Stimulated activated CD4-positive, alpha-beta T cell treated with anti-CD3 and anti-CD28 coated beads, Interleukin-1b, Interleukin-23, amount 100 ng/mL, for 1 hour (primary cell): ENCODE measurements at places on chromosomes 3 and 15.

DNA sequence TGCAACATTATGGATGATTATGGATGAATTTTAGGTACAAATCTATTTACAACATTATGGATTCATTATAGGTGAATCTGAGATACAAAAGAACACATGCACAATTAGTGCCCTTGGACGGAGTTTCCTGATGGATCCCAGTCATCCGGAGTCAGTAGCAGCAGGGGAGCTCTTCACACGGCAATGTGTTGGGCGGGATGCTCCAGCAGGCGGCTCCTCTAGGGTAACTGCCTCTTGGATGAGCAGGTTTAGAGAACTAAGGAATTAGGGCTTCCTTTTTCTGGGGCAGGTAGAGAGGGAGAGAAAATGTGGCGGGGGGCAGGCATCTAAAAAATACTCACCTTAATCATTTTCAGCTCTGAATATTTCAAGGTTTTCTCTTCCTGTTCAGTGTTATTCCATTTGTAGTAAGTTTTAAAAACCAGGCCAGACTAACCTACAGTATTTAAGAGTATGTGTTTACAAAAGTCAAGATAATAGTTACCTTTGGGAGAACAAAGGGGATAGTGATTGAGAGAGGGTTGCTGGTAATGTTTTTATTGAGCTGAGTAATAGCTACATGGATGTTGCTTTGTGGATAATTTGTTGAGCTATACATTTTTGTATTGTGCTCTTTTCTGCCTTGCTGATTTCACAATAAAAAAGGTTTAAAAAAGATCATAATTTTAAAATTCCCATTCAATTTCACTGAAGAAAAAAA, 27.4 kb upstream of the GOLM2 start:
- no peak for DNase-seq

GRCh38 chr3:38110314-38111050, 26.4 kb downstream of the ACAA1 start:
- DNase-seq = no peak

DNA sequence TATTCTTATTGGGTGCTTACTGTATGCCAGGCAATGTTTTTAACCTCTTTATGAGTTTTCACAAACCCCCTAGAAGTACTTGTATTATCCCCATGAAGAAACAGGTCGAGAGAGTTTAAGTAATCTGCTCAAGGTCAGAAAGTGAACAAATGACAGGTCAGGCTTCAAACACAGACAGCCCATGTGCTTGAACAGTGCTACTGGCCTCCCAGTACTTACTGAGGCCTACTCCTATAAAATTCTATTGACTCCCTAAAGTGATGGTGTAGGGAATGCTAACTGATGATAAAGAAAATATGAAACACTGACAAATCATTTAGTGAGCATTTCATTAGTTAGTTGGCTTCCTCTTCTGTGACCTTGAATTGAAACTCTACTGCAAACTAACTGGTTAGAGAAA, 4.2 kb upstream of the CNBP start:
- DNase-seq = no peak

DNA sequence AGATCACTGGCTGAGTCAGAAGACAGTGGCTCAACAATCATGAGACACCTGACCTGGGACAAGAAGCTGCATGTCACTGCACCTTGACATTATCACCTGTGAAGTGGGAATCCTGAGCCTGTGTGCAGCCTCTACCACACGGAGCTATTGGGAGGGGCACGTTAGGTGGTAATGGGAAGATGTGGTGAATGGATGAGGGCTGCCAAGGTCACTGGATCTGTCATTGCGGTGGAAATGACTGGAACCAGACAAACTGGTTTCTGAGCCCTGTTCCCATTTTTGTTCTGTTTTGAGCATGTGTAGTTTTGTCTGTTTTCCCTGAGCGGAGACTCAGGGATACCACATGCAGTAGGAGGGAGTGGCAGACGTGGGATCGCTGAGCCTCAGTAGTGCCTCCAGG, 235.5 kb downstream of the OPA1 start:
- DNase-seq = no peak

DNA sequence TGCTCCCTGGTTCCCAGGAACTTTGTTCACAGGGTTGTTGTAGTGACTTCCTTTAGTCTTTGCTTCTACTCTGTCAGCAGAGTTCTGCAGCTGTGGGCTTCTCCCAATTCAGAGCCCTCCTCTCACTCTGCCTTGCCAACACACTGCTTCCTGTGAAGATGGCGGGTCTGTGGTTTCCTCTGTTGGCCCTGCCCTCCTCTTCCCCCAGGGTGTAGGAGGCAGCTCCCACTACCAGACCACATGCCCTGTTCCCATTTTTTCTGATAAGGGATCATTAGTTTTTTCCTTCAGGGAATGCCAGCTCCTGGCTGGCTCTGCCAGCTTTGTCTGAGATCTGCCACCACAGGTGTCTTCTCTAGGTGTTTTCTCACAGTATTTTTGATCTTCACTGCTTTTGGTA, 12.7 kb downstream of the SPSB4 start:
- DNase-seq = no peak

DNA sequence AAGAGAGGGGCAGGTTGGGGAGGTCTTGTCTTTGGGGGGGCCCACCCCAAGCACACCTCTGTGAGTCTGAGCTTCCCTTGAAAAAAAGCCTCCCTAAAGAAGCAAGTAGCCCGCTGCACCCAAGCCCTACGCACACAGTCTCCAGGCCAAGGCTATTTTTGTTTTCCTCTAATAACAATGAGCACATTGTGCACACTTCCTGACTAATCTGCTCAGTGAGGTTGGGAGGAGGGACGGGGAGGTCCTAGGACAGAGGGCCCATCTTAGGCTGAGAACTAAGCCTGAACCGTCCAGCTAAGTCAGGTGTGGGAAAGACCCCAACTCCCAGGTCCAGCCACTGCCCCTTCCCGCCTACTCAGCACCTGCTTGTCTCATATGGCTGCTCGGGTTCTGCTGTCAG, 87.2 kb downstream of the HMG20A start:
- DNase-seq = no peak

DNA sequence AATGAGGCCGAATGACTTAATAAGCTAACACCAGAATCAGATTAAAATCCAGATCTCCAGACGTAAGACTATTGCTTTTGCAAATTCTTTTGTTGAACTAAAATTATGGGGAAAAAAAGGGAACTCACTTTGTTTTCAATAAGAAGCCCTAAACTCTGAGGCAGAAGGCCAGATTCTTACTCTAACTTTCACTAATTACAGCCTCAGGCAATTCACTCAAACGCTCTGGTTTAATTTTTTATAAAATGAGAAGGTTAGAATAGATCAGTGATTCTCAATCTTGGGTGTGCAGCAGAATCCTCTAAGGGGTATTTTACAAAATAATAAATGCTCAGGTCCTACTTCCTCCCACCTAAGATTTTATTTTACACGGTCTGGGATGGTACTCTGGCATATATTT, 38.1 kb downstream of the C3orf70 start:
- no peak for DNase-seq

DNA sequence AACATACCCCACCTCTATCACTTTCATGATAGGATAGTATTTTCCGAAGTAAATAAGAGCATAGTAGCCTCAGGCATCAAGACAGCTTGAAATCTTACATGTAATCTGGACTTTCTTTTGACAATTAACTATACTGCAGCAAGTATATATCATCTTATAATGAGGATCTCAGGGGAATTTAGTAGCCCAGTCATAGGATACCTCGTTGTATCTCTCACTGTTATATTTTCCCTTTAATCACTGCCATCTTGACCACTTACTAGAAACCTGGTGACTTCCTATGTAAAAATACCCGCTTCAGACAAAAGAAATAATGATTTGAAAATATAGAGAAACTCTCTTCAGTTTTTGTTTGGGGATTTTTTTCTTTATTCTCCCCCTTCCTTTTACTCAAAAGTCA, 88.2 kb downstream of the SERPINI1 start:
- no peak for DNase-seq

DNA sequence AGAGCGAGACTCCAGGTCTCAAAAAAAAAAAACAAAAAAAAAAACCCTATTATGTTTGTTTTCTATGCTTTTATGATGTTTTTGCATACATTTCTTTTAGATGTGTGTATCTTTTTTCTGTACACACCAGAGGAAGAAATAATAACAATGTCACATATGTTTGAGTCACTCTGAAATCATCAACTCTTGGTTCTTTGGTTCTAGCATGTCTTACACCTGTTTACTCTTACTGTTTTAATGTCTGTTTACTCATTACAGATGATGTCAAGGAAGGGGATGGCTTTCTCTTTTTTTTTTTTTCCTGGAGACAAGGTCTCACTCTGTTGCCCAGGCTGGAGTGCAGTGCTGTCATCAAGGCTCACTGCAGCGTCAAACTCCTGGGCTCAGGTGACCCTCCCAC, 24.1 kb downstream of the RHOA start:
- DNase-seq = no peak

- no peak for DNase-seq
These were observed 9.1 kb upstream of the HHATL start for GRCh38 chr3:42711491-42712343.

GRCh38 chr3:71258116-71258515, 325.4 kb downstream of the FOXP1 start:
- DNase-seq = no peak

DNA sequence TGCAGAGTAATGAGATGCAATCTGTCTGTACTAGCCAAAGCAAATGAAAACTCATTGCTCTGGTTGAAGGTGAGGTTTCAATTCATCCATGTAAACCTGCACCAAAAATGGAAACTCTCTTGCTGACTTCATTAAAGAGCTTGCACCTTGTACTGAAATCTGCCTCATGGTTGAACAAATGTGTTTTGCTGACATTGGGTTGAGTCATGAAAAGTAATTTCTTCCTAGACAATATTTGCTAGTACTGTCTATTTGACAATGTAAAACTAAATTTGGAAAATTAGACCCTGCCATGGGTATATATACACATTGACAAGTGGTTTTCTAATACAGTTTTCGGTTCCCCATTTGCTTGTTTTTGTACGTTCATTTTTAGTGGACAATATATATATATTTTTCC, 33.3 kb downstream of the RYR3 start:
- no peak for DNase-seq

DNA sequence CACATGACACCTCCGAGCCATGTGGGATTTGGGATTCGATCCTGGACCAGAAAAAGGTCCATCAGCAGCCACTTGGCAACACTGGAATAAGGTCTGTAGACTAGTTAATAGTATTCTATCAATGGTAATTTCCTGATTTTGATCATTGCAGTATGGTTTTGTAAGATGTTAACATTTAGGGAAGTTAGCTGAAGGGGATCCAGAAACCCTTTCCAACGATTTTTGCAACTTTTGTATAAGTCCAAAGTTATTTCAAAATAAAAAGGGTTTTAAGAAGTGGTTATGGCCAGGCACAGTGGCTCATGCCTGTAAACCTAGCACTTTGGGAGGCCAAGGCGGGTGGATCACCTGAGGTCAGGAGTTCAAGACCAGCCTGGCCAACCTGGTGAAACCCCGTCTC, 10.2 kb downstream of the BDH1 start:
- DNase-seq = no peak

GRCh38 chr3:141471160-141471559, 15.7 kb upstream of the RASA2 start:
- DNase-seq = no peak

DNA sequence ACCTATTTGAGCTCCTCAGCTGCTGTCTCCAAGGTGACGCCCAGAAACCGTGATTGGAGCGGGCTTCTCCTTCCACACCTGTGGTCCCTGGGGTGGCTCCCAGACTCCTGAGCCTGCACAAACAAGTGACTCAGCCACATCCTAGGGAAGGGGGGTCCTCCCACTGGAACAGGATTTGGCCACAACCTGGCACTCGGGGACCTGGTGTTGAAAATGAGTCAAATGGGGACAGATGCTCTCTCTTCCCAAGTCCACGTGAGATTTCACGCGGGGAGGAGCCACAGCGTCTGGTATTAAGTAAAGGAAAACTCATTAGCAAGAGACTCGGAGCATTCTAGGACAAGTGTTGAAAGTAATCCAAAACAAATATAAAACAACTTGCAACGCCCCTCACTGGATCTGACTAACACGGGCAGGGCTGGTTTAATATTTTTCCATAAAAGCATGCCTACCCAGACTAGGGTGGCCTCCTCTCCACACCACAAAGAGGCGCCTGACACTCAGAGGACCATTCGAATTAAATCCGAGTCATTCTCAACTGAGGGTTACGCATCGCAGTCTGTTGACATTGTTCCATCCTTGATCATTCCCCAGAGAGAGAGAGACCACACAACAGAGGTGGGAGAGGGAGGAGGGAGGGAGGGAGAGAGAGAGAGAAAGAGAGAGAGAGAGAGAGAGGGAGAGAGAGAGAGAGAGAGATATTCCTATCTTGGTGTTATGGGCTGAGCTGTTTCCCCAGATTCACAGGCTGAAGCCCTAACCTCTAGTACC, 74.4 kb downstream of the MGLL start:
- DNase-seq = no peak

DNA sequence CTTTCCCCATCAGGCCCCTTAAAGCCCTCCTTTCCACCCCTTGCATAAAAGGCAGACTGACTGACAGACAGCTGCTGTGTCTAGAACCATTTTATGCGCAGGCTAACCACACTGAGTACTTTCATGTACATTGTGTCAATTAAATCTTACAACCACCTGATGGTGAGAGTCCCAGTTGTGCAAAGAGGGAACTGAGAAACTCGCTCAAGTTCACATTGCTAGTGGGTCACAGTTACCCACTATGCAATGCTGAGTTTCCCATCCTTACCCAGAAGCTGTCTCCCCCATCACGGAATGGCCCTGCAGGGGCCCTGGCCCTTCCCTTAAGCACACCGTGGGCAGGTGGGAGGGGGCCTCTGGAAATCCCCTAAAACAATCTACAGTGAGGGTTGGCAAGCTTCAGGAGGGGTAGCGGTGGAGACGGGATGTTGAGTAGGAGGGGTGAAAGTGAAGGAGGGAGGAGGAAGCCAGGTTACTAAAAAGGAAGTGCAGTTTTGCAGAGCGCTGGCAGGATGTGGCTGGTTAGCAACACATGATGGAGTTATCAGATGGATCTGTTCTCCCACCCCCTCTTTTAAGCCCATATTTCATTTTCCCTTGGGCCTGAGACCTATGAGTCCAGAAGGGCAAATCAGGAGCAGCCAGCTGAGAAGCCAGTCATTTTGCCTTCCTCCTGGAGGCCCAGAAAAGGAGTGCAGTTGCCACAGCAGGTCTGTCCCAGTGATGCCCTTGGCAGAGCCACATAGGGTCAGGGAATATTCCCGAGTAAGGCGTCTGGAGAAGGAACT, 30.0 kb downstream of the STARD5 start:
- DNase-seq = peak; percentile 60

- no peak for DNase-seq
These were observed 185.9 kb upstream of the CADM2 start for GRCh38 chr3:84772841-84773240.

- DNase-seq = no peak
These were observed 225.6 kb upstream of the TLE3 start for GRCh38 chr15:70323111-70323851.

GRCh38 chr3:27556887-27557286, 72.7 kb upstream of the SLC4A7 start:
- no peak for DNase-seq
